Hematopoietic multipotent progenitor cell (in vitro differentiated cells): ENCODE measurements at places on chromosomes 6 and 20. TPM values are rescaled to one million over a fixed set of nuclear protein-coding genes. Genes with fewer than 3 reads are reported as not detected.

The RAB44 gene
- 10.5 TPM for total RNA-seq

The SYCP2L gene
- total RNA-seq, result under 0.01 TPM

The BNIP5 gene
- not detected for total RNA-seq

The TRIM26 gene
- total RNA-seq, result 17.8 TPM

- no peak for DNase-seq
Measured at GRCh38 chr6:113194090-113194489, 663.1 kb upstream of the MARCKS start.

- no peak for DNase-seq
Measured at GRCh38 chr6:70303034-70303525, at the start of gene COL9A1. TSS of gene COL9A1 (minus strand) at chr6:70303084. CDS start at chr6:70302924, 160 bp downstream.

GRCh38 chr20:50870561-50871161, 60.6 kb downstream of the ADNP start:
- no peak for DNase-seq

DNA sequence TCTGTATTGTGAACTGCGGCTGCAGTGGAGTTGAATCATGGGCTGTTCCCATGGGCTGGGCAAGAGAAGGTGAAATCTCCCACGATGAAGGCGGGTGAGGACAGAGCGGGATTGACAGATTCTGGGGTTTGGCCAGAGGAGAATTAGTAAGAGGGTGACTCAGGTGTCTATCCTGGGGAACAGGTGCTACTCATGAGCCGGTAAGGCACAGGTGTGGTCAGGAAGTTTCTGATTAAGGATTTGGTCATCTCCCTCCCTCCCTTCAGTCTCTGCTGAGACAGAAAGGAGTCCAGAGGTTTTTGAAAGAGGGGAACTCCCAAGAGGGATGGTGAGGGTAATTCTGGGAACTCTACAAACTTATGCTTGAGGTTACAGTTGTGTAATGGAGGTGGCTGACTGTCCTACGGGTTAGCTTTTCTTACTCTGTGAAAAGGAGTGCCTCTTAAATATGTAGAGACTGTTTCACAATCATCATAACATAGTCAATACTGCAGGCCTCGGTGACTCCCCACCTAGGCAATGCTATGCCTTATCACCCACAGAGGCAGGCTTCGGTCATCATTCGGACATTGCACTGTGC, 31.5 kb downstream of the SERPINB1 start:
- no peak for DNase-seq

DNA sequence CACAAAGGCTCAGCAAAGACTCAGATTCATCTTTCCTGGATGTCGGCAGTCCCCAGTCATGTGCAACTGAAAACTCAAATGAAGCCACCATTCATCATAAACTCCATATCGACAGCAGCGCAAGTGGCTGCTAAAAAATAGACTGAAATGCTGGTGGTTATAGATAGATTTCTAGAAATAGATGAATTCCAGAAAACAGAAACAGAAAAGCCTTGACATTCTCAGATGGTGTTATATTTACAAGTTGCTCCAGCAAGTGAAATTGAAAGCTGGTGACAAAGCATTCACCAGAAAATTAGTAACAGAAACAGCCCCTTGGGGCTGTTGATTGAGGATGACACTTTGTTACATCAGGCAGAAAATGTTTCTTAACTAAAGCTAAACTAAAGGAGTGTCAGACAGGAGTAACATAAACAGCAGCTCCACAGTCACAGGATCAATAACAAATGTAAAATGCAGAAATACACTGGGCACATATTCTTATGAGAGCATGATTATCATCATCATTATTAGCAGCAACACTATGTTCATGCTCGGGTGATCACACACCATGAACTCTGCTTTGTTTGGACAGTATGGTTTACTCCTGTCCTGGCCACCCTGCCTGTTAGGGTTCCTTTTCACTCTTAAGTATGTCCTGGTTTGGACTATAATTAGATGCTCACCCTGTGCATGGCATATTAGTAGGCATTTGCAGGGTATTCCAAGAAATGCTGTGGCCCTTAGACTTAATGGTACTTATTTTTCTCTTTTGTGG, 36.4 kb upstream of the SLC35F1 start:
- DNase-seq, result no peak

DNA sequence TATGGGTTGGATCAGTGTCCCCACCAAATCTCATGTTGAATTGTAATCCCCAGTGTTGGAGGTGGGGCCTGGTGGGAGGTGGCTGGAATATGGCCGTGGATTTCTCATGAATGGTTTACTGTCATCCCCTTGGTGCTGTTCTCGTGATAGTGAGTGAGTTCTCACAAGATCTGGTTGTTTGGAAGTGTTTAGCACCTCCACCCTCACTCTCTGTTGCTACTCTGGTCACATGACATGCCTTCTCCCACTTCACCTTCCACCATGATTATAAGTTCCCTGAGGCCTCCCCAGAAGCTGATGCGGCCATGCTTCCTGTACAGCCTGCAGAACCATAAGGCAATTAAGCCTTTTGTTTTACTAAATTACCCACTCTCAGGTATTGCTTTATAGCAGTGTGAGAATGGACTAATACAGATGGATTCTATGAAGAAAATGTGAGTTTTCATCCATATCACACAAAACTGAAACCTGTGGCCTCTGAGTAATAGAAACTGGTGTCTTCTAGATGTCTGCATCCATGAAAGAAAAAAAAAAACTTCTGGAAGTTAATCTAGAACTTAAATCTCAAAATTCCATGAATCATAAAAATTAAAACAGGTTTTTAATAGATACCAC, 39.3 kb downstream of the MBOAT1 start:
- no peak for DNase-seq

- peak; percentile 43 for DNase-seq
Measured at GRCh38 chr6:71420095-71420692, 131.6 kb downstream of the OGFRL1 start.

GRCh38 chr6:96157018-96157565, 141.3 kb downstream of the FUT9 start:
- no peak for DNase-seq

GRCh38 chr6:36639171-36639808, 39.2 kb upstream of the CDKN1A start:
- DNase-seq, result no peak

GRCh38 chr6:34237316-34237721, 646 bp downstream of the HMGA1 start:
- no peak for DNase-seq

- no peak for DNase-seq
Measured at GRCh38 chr20:24968278-24968800, 19.3 kb downstream of the CST7 start.

DNA sequence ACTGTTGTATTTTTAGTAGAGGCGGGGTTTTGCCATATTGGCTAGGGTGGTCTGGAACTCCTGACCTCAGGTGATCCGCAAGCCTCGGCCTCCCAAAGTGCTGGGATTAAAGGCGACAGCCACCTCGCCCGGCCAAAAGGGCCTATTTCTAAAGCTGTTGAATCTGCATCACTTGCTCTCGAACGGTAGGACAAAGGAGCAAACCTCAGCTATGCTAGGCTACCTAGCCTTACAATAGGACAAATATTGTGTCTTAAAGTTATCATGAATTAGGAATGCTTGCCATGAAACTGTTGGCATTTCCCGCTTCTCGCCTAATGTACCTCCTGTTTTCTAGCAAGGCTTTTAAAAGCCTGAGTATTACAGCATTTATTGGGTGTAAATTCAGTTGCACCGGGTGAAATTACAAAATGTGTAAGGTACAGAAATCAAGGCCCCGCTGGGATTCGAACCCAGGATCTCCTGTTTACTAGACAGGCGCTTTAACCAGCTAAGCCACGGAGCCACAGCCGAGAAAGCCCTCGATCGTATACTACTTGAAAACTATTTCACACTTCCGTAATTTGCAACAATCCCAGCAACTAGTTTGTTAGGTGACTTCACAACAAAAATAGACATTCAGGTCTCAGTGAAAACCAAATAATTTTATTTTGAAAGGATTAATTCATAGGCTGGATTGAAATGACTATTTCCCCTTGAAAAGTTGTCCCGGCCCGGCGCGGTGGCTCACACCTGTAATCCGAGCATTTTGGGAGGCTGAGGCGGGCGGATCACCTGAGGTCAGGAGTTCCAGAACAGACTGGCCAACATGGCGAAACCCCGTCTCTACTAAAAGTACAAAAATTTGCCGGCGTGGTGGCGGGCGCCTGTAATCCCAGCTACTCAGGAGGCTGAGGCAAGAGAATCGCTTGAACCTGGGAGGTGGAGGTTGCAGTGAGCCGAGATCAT, 211.6 kb upstream of the ZNF184 start:
- DNase-seq, result no peak

- DNase-seq, result no peak
Measured at GRCh38 chr20:47669927-47670890, 115.1 kb downstream of the SULF2 start.

GRCh38 chr6:18263418-18264218, 712 bp downstream of the DEK start:
- peak; percentile 20 for DNase-seq

DNA sequence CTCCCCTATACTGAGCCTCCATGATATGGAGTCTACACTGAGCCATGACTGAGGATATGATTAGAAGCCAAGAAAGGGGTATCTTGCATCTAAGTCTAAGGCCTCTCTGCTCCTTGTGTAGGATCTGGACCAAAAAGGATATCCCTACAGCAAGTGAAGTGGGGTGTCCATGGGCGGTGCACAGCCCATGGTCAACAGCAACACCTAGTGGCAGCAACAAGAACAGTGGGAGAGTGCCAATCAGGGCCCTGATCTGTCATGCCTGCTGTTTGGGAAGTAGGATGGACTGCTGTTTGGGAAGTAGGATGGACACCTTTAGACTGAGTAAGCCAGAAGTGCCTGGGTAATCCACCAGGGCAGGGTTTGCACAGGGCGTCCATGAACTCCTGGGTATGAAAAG, 22.4 kb downstream of the PTGIS start:
- no peak for DNase-seq

GRCh38 chr6:12769556-12770256, 53.1 kb downstream of the PHACTR1 start:
- DNase-seq, result no peak

GRCh38 chr6:42693725-42694323, 28.6 kb downstream of the PRPH2 start:
- no peak for DNase-seq

DNA sequence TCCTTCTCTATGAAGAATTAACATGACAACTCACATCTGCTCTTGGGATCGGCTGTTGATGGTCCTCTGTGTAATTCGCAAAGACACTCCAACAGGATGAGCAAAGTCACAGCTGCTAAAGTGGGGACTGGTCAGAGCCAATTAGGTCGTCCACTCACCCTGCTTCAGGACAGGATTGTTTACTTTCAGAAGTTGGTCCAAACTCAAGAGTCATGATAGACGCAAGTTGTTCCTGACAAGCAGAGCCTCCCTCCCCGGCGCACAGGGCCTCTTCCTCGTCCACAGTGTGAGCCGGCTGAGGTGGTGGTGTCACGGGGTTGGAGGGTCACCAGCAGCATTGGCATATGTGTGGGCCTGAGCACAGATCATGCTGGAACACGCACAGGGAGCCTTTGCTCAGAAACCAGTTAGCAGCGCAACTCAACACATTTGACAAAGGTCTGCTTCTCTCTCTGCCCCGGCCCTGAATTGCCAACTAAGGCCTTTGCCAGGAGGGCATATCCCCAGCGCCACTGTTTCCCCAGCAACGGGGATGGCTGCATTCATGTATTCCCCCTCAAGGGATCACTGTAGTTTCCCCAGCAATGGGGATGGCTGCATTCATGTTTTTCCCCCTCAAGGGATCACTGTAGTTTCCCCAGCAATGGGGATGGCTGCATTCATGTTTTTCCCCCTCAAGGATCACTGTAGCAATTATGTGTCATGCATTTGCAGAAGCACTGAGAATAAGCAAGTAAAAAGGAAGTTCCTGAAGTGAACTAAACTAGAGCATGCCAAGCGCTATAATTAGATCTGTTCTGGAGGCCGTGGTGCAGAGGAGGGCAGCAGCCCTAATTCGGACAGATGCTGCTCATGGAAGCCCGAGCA, 111.7 kb downstream of the THBS2 start:
- DNase-seq, result no peak

GRCh38 chr6:144189351-144189750, 39.0 kb downstream of the STX11 start:
- DNase-seq, result no peak

GRCh38 chr6:147906361-147906760, 397.9 kb downstream of the SAMD5 start:
- no peak for DNase-seq

- no peak for DNase-seq
Measured at GRCh38 chr6:9140951-9141460, 705.7 kb upstream of the SLC35B3 start.

DNA sequence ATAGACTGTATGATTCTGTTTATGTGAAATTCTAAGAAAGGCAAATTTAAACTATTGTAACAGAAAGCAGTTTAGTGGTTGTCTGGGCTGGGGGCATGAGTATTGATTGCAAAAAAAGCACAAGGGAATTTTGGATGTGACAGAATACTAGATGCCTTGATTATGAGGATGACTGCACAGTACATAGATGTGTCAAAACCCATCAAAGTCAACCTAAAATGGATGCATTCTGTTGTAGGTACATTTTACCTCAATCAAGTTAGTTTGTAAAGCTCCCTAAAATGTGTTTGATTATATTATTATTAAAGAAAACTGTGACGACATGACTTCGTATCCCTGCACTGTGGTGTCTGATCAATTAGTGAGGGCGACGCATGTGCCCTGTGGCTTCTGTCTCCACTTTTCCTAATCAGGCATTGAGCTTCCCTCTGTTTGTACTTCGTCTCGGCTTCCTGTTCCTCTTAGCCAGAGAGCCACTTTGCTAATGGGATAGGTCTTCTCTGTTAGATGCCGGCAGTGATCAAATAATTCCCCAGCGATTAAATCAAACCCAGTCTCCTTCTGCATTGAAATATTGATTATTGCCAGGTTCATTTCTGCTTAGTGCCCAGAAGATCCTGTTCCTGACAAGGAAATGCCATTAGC, 118.3 kb upstream of the GGTLC1 start:
- no peak for DNase-seq

DNA sequence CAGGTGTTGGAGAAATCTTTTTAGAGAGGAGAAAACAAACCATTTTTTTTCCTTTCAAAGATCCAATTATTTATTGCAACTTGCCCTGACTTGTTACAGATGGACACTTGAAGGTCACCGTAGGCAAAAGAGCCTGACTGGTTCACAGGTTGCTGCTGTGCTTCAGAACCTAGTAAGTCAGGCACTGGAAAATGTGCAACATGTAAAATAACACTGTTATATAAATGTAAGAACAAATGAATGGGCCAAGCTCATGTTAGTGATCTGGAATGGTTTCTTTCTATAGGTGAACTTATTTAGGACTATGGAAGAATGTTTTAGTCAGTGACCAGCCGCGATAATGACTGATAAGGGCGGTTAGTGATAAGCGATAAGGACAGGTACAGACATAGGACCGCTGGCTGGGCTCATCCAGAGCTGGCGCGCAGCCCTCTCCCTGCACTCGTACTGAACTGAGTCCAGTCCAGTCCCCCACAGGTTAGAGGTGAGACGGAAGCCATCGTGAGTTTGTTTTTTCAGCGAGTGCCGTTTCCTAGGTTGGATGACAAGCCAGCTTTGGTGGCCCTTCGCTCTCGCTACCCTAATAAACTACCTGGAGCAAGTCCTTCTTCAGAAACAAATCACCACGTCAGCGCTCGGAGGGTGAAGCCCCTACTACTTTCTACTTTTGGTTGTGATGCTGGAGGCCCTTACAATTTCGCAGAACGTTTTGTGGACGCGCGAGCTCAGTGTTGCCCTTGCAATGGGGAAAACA, 94.4 kb upstream of the PRDM1 start:
- DNase-seq, result no peak
